GM12878 (cell line): ENCODE measurements at places on chromosomes 7 and 10. TPM values are rescaled to one million over a fixed set of nuclear protein-coding genes. Genes with fewer than 3 reads are reported as not detected.

DNA sequence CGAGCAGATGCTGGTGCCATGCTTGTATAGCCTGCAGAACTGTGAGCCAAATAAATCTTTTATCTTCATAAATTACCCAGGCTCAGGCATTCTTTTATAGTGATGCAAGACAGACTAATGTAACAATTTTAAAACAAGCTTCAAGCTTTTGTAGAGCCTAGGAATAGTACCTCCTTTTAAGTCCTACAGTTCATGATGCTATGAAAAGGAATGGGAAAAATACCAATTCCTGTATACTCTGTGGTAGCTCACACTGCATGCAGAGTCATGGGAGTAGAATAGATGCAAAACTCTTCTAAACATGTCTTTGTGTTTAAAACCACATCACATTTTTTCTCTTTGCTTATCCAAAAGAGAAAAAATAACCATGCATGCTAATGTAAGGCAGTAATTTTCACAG is 66.6 kb upstream of the WNT16 start:
- DNase-seq, result no peak
- H3K27ac ChIP-seq, result no peak overlapping the region
- no peaks in the 10 kb centered on the region for H3K4me1 ChIP-seq
- H3K36me3 ChIP-seq, result no peaks in the 10 kb centered on the region

Gene GBX1
- polyA plus RNA-seq, result not detected in 2 replicates

- DNase-seq, result no peak
- no peak overlapping the region for H3K27ac ChIP-seq
- peaks cover 3% of the 10 kb centered on the region for H3K27me3 ChIP-seq
- H3K4me3 ChIP-seq, result no peak overlapping the region
Observed at GRCh38 chr7:141071260-141071854, 2.5 kb upstream of the TMEM178B start.

GRCh38 chr7:34320412-34320811 is 337.6 kb upstream of the NPSR1 start:
- DNase-seq, result no peak
- no peaks in the 10 kb centered on the region for H3K36me3 ChIP-seq
- no peak overlapping the region for H3K4me3 ChIP-seq
- no peak overlapping the region for H3K27ac ChIP-seq
- H3K27me3 ChIP-seq, result 0 out of 2 replicates have a peak, but pooled peaks cover 1% of the 10 kb centered on the region

Gene ACTL6B
- not detected in 2 replicates for polyA plus RNA-seq

Gene SCART1
- polyA plus RNA-seq, result 0.11 and 0.15 TPM in 2 replicates

DNA sequence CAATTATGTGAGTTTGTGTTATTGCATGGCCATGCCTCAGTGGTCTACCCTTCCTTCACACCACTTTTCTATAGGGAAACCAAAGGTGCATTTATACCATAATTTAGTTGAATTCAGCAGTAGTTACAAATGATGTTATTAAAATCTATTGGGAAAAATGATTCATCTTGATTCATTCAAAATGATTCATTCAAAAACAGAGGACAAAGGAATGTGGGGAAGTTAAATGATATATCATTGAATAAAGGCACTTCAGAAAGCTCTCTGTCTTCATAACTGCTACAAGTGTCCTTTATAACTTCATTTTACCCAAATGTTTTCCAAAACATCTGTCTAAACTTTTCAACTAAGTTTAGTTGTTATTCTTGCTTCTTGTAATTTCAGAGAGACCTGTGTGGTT is 722.9 kb downstream of the GRM8 start:
- DNase-seq, result no peak
- H3K4me1 ChIP-seq, result no peaks in the 10 kb centered on the region
- H3K27me3 ChIP-seq, result no peaks in the 10 kb centered on the region
- H3K36me3 ChIP-seq, result no peaks in the 10 kb centered on the region

DNA sequence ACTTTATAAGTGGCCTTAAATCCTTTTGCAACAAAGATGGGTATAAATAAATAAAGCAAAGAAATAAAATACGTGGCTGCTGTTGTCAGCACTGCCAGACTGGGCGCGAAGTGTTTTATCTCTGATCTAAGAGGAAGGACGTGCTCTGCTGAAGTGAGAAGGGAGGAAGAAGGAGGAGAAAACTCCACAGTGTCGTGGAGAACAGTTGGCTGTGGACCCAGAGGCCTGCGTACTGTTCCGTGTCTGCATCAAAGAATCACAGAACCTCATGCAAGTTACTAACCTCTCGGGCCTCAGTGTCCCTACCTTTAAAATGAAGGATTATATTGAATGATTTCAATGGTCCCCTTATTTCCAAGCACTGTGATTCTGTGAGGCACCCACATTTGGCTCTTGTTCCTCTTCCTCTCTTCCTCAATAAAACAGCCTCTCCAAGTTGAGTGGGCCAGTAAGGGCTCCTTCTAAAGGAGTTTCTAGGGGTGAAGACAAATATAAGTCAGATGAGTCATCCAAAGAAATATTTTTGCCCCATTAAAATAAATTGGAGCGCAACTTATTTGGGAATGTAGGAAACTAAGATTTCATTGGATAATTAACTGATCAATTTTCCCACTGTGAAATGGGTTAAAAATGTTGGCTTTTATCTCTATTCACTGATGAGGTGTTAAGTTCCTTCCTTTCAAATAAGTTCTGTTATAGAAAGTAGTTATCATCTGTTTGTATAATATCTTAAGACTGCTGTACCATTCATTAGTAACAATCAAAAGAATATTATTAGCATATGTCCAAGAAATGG is 126.9 kb upstream of the EFCAB10 start:
- no peaks in the 10 kb centered on the region for H3K27me3 ChIP-seq
- H3K4me1 ChIP-seq, result no peaks in the 10 kb centered on the region
- H3K27ac ChIP-seq, result no peak overlapping the region

Gene FAM25A
- polyA plus RNA-seq, result not detected in 2 replicates

DNA sequence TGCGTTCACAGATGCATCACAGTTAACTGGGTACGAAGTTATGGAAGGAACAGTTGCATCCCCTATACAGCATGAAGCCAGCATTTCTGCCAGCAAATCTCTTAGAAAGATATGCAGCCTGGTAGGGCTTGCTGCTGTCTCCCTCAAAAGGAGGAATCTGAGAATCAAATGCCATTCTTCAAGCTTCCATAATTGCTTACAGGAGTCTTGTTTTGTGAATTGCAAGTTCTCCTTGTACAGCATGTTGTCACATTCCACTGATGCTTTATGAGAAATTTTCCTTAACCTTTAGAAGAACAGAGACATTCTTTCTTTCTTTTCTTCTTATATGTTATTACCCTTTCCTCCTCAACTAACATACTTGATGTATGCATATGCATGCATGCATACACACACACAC is 134.6 kb downstream of the CHRM2 start:
- H3K36me3 ChIP-seq, result no peaks in the 10 kb centered on the region
- no peak overlapping the region for H3K4me3 ChIP-seq
- no peaks in the 10 kb centered on the region for H3K4me1 ChIP-seq
- DNase-seq, result no peak

GRCh38 chr7:55770778-55771177 is 91.8 kb downstream of the SEPTIN14 start:
- H3K4me3 ChIP-seq, result no peak overlapping the region
- H3K27ac ChIP-seq, result no peak overlapping the region
- no peak for DNase-seq
- H3K36me3 ChIP-seq, result no peaks in the 10 kb centered on the region
- no peaks in the 10 kb centered on the region for H3K27me3 ChIP-seq
- no peaks in the 10 kb centered on the region for H3K4me1 ChIP-seq

GRCh38 chr7:106597014-106597413 is 63.9 kb downstream of the CCDC71L start:
- DNase-seq, result no peak
- no peaks in the 10 kb centered on the region for H3K36me3 ChIP-seq
- no peak overlapping the region for H3K27ac ChIP-seq
- H3K4me1 ChIP-seq, result no peaks in the 10 kb centered on the region

- DNase-seq, result peak; percentile 53
- no peak overlapping the region for H3K4me3 ChIP-seq
- peaks cover 14% of the 10 kb centered on the region for H3K4me1 ChIP-seq
- no peaks in the 10 kb centered on the region for H3K27me3 ChIP-seq
- no peak overlapping the region for H3K27ac ChIP-seq
Observed at GRCh38 chr7:129989466-129989865, 36.7 kb upstream of the UBE2H start.

DNA sequence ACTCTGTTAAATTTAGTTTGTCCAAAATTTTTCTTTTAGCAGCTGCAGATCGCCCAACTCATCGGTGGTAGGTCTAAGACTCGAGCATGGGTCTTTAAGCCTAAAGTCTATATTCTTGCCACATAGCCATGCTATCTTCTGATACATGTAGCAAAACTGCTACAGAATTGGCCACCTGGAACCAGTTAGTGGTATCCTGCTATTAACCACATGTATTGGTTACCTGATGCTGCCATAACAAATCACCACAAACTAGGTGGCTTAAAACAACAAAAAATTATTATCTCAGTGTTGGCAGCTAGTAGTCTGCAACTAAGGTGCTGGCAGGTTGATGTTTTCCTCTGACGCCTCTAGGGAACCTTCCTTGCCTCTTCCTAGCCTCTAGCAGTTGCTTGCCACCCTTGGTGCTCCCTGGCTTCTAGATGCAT is 96.7 kb upstream of the PIK3CG start:
- DNase-seq, result peak; percentile 51
- no peak overlapping the region for H3K4me3 ChIP-seq
- no peaks in the 10 kb centered on the region for H3K36me3 ChIP-seq
- H3K27me3 ChIP-seq, result no peaks in the 10 kb centered on the region

- no peaks in the 10 kb centered on the region for H3K36me3 ChIP-seq
- DNase-seq, result no peak
- H3K4me1 ChIP-seq, result no peaks in the 10 kb centered on the region
- H3K27me3 ChIP-seq, result no peaks in the 10 kb centered on the region
Observed at GRCh38 chr10:114870486-114870885, 48.9 kb downstream of the FHIP2A start.

DNA sequence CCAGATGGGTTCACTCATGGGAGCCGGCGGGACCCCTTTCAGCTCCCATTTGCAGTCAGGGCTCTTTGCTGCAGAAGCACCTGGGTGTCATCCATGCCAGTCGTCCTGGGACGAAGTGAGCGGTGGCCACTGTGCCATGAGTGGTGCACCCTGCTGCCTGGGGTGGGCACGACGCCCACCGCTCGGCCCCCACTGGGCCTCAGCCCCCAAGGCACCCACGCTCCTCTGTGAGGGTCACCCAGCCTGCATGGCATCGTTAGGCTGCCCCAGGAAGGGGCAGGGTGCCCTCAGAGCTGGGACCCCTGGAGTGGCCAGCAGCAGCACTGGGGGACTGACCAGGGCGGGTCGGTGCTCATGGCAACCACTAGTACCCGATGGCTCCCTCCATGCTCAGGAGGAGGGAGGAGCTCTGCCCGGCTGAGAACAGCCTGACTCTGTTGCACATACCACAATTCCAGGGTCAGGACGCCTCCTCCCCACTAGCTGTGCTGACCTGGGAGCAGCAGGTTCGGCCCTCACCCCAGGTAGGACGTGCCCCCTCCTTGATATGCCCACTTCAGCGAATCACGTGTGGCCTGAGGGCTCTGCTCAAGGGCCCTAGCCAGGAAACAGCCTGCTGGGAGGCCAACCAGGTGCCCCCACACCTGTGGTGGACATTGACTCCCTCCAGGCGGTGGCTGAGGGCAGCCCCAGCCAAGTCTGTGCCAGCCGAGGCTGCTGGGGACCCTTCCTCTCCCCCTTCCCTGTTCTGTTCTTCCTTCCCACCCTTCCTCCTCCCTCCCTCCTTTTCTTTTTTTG is 28.5 kb upstream of the CFAP46 start:
- H3K4me3 ChIP-seq, result no peak overlapping the region
- no peaks in the 10 kb centered on the region for H3K36me3 ChIP-seq
- no peak for DNase-seq

- no peaks in the 10 kb centered on the region; the same call in 1 of the 2 replicates for H3K27me3 ChIP-seq
- no peak overlapping the region for H3K4me3 ChIP-seq
- DNase-seq, result no peak
- no peak overlapping the region for H3K27ac ChIP-seq
Observed at GRCh38 chr10:5014936-5015335, 11.3 kb upstream of the AKR1C2 start.

DNA sequence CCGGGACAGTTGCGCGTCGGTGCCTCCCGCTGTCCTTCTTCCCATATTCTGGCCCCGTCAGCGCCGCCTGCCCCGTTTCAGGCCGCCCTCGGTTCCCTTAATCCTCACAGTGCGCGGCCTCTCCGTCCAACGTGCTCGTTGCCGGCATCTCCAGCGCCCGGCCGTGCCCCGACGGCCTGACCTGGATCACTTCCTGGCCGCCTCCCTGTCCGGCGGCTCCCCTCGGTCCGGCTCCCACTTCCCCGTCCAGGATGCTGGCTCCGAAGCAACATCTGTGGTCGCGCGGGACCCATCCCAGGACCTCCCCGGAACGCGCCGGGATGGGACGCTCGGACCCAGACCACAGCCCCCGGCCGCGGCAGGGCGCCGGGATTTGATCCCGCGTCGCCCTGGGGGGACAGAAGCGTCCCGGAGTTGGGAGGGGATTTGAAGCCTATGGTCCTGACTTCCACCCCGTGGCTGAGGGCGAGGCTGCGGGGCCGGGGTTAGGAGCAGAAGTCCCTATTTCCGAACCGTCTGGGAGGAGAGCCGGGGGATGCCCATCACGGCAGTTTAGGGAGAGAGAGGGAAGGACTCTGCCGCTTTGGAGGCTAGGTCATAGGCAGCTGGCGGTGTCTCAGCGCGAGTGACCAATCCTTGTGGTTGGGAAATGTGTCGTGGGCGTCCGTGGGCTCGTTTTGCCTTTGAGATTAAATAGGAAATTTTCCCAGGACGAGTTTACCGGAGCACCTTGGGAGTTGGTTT is 53.8 kb downstream of the KCTD7 start:
- peaks cover 12% of the 10 kb centered on the region for H3K4me1 ChIP-seq
- H3K27ac ChIP-seq, result peak overlapping the region; percentile 51; the same call in 1 of the 2 replicates
- DNase-seq, result no peak
- H3K36me3 ChIP-seq, result no peaks in the 10 kb centered on the region

GRCh38 chr10:97894092-97894491 is 44.4 kb downstream of the GOLGA7B start:
- H3K4me1 ChIP-seq, result no peaks in the 10 kb centered on the region
- no peak overlapping the region for H3K27ac ChIP-seq
- peaks cover 2% of the 10 kb centered on the region; the same call in 1 of the 2 replicates for H3K27me3 ChIP-seq
- no peak overlapping the region for H3K4me3 ChIP-seq

DNA sequence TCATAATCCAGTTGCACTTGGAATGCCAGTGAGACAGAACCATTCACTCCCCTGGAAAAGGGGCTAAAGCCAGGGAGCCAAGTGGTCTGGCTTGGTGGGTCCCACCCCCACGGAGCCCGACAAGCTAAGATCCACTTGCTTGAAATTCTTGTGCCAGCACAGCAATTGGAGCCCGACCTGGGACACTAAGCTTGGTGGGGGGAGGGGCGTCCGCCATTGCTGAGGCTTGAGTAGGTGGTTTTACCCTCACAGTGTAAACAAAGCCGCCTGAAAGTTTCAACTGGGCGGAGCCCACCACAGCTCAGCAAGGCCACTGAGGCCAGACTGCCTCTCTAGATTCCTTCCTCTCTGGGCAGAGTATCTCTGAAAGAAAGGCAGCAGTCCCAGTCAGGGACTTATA is 200.7 kb upstream of the NPSR1 start:
- no peak overlapping the region for H3K4me3 ChIP-seq
- no peak overlapping the region for H3K27ac ChIP-seq
- no peaks in the 10 kb centered on the region for H3K36me3 ChIP-seq
- DNase-seq, result no peak
- H3K27me3 ChIP-seq, result no peaks in the 10 kb centered on the region
- H3K4me1 ChIP-seq, result no peaks in the 10 kb centered on the region

Gene TLX1
- polyA plus RNA-seq, result not detected in 2 replicates

Gene CALY
- not detected in 2 replicates for polyA plus RNA-seq

Gene ADAM12
- 0.03 TPM in 1 of 2 replicates, not detected in the other for polyA plus RNA-seq

Gene OPALIN
- polyA plus RNA-seq, result not detected in 2 replicates

GRCh38 chr10:96606216-96606615 is 19.4 kb upstream of the TM9SF3 start:
- H3K36me3 ChIP-seq, result peaks cover 38% of the 10 kb centered on the region
- H3K27ac ChIP-seq, result no peak overlapping the region
- no peak overlapping the region for H3K4me3 ChIP-seq
- no peaks in the 10 kb centered on the region for H3K27me3 ChIP-seq
- DNase-seq, result no peak
- no peaks in the 10 kb centered on the region for H3K4me1 ChIP-seq
